ENCODE measurements at places on chromosomes 16 and 17. TPM values are rescaled to one million over a fixed set of nuclear protein-coding genes. Genes with fewer than 3 reads are reported as not detected.

- no peak for DNase-seq
Measured at GRCh38 chr16:76749780-76750375, 441.1 kb upstream of the MON1B start.

- peak; percentile 12 for DNase-seq
Measured at GRCh38 chr16:12584488-12585233, 219.0 kb downstream of the CPPED1 start.

DNA sequence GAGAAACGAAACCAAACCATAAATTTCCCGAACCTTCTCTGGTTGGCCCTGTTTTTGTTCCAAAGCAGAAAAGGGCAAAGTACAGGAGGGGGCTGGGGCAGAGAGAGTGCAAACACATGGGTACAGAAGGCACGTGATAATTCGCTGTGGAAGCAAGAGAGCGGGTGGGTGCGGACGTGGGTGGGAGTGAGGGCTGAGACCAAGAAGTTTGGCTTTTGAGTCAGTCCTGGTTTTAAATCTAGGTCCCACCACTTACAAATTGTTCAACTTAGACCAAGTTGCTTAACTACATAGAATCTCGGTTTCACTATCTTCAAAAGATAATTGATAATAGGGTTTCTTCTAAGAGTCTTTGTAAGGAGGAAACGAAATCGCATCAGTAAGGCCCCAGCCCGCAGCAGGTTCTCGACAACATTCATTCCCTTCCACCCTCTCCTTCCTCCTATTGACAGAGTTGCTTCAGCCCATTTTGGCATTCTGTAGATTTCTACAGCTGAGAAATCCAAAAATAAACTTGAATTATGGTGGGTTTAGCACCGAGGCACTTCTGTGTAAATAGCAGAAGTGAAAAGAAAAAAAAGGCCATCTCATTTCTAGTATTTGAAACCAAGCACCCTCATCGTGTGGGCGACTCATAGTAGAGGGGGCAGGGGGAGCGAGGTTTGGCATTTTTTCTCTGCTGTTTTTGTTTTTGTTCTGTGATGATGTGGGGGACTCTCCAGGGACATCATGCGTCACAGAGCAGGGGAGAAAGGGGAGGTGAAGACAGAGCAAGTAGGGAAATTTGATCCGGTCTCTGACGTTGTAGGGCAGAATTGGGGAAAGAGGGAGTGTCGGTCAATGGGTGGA, 33.6 kb upstream of the CCR7 start:
- peak; percentile 79 for DNase-seq

- DNase-seq: no peak
Measured at GRCh38 chr17:1274245-1274608, 4.0 kb downstream of the BHLHA9 start.

- no peak for DNase-seq
Measured at GRCh38 chr17:73069841-73070240, 22.6 kb downstream of the SLC39A11 start.

DNA sequence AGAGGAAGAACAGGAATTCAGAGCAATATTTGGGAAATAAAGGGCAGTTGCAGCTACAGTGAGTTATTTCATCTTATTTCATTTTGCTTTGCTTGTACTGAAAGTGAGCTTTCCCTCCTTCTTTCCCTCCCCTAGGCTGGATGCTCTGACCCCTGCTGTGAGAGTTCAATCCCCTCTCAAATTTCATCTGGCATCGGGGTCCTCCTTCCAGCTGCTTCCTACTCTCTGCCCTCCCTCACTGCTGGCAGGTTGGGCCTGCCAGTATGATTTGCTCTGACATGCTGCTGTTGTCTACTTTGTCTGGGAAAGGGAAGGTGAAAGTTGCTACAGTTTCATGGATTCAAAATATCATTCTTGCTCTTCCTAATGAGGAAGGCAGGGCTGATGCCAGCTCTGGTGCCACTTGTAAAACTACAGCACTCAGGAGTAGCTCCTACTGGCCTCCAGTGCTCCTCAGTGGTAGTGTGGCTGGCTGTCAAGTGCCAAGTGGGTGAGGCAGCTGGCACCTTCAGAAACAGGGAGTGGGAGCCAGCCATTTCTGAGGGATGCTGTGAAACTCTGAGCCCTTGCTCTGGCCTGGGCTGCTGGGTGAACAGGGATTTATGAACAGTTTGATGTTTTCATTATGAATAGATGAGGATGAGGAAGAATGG, 408.6 kb downstream of the HAPSTR1 start:
- no peak for DNase-seq

DNA sequence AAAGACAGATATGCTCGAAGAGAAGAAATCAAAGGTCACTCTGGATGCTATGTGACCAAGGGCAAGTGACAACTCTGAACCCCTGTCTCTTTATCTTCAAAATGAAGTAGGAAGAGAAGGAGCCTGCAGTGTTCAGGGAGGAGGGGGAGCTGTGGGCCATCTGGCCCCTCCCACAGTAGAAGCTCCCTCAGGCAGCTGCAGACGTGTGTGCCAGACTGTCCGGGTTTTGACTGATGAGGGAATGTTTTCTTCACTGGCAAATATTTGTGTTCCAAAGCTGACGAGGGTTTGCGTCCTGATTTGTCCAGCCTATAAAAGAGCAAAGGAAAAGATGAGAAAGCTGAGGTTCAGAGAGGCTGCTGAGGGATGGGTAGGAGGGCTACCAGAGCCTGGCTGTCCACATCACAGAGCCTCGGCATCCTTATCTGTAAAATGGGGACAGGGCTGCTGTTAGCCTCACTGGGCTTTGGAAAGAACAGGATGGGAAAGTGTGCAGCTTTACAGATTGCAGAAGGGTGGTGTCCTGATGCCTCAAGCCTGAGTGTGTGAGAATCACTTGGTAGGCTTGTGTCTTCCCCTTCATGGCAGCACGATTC, 1.8 kb upstream of the GINS2 start:
- no peak for DNase-seq

DNA sequence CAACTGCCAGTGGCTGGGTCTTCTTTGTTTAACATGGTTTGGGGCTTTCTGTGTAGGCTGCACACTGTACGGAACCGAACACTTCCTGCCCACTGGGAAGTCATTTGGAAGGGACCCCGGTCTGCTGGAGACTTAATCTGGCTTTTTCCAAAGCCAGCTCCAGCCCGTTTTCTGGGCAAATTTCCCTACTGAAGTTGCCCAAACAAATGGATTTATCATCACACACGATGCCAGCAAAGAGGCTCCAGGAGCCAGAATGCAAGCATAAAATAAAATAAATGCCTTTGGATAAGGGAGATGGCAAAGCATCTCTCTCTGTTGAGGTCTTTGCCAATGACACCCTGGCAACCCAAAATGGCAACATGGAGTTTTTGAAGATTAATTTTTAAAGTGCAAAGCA, 259.9 kb upstream of the IRX3 start:
- DNase-seq: no peak

- DNase-seq: no peak
Measured at GRCh38 chr17:79131701-79132100, 57.1 kb downstream of the ENGASE start.

GRCh38 chr16:25395528-25395927, 137.9 kb upstream of the ZKSCAN2 start:
- DNase-seq: no peak

GRCh38 chr16:53100131-53100748, 45.4 kb downstream of the CHD9 start:
- no peak for DNase-seq

GRCh38 chr17:76139801-76140660, 1.0 kb downstream of the FOXJ1 start:
- peak; percentile 54 for DNase-seq

- DNase-seq: peak; percentile 59
Measured at GRCh38 chr17:29143894-29144293, 36.3 kb downstream of the MYO18A start.

- DNase-seq: no peak
Measured at GRCh38 chr17:19341641-19342610, 20.6 kb downstream of the B9D1 start.

GRCh38 chr17:42126836-42127235, 4.2 kb downstream of the HSPB9 start:
- DNase-seq: no peak

The RNF166 gene
- total RNA-seq: 174 TPM

The SBK1 gene
- 11.3 TPM for total RNA-seq

The KRTAP4-1 gene
- total RNA-seq: not detected

The ZNF287 gene
- total RNA-seq: 7.9 TPM

The CES1 gene
- total RNA-seq: 2.2 TPM
